Activated CD4-positive, alpha-beta T cell treated with anti-CD3 and anti-CD28 coated beads, Interleukin-2, amount 50 U/mL, for 1 hour (primary cell): ENCODE measurements at places on chromosomes 12 and 14.

DNA sequence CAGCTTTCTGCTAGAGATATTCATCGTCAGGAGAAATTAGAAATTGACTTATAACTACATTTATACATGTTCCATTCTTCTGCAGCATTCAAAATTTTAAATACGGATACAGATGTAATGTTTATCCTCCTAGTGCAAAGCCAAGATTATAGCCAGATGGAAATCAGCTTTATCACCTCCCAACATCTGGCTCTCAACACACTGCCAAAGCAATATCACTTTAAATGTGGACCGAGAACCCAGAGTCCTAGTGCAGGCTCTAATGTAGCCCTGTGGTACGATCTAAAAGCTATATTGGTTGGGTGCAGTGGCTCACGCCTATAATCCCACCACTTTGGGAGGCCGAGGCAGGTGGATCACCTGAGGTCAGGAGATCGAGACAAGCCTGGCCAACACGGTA is 6.5 kb downstream of the MLH3 start:
- DNase-seq, result no peak

GRCh38 chr12:76555231-76555767 is 4.3 kb downstream of the OSBPL8 start:
- no peak for DNase-seq

DNA sequence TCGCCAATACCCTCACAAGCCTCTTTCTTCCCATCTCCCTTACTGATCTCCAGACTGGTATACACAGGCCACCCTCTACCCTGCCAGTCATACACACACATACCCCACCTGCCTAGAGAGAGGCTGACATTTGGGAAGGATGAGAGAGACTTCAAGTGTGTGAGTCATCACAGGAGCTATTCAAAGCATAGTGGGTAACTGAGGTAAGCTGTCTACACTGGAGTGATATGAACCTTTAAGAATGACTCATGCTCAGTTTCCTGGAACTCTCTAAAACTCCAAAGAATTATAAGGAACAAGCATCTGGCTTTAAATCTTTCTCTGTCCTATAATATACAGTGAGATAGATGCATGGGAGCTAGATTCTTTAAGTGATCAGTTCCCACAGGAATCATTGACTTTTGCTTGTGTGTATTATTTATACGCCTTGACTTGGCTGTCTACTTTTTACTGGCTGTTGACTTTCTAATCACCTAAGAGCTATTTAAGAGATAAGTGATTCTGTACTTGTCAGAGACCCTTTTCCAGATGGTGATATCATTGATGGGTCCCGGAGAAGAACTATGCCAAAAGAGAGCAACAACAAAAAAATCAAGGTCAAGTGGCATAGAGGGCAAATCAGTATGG is 5.8 kb downstream of the IGF1 start:
- no peak for DNase-seq

DNA sequence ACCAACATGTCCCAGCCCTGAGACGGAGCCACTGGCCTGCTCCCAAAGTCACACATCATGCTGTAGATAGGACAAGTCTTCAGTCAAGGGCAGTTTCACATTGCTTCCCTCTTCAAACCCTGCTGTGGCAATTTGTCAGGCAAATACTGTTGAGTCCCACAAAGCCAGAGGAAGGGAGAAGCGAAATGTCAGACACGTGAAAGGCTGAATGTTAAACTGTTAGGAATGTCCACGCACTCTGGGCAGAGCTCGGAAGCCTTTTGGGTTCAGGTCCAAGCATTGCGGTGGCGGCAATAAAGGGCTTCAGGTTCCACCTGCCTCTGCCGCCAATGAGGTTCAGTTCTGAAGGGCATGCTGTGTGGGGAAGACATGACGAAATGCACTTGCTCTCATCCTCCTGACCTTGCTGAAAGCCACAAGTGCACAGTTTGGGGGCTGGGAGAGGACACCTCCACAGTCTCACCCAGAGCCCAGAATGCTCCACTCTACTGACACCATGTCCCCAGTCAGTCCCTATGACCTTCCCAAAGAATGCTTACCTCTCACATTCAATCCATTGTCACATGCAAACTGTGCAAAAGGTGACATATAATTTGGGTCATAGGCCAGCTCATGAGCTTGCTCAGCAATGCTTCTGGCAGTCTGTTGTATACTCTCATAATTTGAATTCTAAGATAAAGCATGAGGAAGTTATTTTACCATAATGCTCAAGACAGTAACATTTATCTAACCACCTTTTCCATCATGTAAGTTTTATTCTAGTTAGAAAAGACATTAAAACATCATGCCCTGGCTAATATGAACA is 35.7 kb downstream of the RAD9B start:
- DNase-seq, result no peak

DNA sequence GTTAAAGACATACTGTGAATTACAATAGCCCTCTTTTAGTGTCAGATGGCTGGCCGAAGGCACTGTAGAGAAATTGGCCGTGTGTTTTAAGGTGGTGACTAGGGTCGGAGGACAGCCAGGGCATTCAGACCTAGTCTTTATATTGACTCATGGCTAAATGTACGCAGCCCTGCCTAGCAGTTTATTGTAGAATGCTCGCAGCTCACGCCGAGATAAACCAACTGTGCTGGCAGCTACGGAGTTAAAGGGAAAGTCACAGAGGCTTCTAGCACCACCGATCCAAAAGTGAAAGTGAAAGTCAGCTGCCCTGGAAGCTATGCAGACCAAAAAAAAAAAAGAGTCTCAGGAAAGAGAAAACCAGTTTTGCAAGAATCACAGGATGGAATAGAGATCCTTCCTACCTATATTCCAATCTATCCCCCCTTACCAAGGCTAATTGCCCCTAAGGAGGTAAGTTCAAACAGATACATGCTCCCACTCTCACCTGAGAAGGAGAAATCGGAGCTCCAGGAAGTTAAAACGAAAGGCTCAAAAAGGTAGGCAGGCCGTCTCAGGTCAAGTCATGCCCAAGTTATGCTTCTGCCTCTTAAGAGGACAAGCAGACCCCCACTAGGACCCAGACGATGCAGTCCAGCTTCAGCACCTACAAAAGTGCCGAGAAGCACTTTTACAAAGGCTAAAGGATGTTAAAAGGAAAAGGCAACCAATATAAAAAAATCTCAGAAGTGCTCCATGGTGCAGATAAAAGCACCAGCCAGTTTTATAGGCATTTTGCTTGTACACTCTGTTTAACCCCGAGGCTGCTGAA is 24.8 kb downstream of the KLRK1 start:
- DNase-seq, result peak; percentile 44

GRCh38 chr12:128702371-128702770 is 121.4 kb downstream of the SLC15A4 start:
- no peak for DNase-seq

- DNase-seq, result no peak
These were observed 24.7 kb downstream of the CCDC85C start for GRCh38 chr14:99579120-99579836.

DNA sequence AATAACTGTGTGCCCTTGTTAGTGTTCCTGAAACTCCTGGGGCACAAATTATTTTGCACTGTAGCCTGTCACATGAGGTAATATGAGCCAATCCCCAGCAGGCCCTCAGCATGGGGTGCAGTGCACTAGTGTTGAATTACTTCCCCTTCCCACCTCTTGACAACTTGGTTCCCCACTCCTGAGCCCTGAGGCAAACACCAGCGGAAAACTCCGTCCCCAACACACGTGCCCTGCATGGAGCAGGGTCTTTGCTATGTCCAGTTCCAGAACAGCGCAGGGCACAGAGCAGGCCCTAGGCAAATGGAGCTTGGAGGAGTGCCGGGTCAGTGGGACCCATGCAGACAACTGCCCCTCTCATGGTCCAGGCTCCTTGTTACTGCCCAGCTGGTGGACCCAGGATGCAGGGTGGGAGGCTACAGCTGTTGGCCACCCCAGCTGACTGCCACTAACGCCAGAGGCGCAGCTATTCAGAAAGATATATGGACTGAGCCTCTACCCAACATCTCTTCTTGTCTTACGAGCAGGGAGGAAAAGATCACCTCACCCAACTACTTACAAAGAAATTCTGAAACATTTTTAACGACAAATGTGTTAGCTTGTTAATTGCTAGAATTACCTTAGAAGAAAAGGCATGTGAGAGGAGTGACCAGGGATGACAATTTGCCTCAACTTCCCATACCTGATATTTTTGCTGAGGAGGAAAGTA is 71.6 kb downstream of the NT5DC3 start:
- no peak for DNase-seq

DNA sequence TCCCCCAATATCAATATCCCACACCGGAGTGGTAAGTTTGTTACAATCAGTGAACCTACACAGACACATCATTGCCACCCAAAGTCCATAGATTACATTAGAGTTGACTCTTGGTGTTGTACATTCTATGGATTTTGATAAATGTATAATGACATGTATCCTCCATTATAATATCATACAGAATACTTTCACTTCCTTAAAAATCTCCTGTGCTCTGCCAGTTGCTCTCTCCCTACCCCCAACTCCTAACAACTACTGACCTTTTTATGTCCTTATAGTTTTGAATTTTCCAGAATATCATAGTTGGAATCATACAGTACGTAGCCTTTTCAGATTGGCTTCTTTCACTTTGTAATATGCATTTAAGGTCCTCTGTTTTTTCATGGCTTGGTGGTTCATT is 48.4 kb downstream of the SLC4A8 start:
- DNase-seq, result no peak

GRCh38 chr12:45490232-45490881 is 239.1 kb upstream of the ARID2 start:
- DNase-seq, result no peak

DNA sequence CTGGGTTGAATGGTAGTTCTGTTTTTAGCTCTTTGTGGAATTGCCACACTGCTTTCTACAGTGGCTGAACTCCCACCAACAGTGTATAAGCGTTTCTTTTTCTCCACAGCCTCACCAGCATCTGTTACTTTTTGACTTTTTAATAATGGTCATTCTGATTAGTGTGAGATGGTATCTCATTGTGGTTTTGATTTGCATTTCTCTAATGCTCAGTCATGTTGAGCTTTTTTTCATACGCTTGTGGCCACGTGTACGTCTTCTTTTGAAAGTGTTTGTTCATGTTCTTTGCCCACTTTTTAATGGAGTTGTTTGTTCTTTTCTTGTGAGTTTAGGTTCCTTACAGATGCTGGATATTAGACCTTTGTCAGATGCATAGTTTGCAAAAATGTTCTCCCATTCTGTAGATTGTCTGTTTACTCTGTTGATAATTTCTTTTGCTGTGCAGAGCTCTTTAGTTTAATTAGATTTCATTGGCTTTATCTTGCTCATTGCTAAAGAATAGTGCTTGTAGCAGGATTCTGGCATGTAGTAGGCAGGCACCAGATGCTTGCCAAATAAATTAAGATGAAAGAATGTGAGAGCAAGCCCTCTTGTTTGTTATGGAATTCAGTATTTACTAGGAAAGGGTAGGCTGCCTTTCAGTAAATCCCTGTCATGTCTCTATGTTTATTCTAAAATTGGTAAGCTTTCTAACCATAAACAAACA is 86.8 kb downstream of the PDE3A start:
- no peak for DNase-seq

- DNase-seq, result no peak
These were observed 144.7 kb downstream of the ALX1 start for GRCh38 chr12:85424581-85425348.

- DNase-seq, result no peak
These were observed 50.4 kb upstream of the DDX11 start for GRCh38 chr12:31023271-31023724.

- no peak for DNase-seq
These were observed 19.1 kb downstream of the AKT1 start for GRCh38 chr14:104776481-104776880.

- no peak for DNase-seq
These were observed 45.9 kb downstream of the CDK17 start for GRCh38 chr12:96354326-96354725.
